ENCODE measurements at places on chromosomes 11 and 22. TPM values are rescaled to one million over a fixed set of nuclear protein-coding genes. Genes with fewer than 3 reads are reported as not detected.

ABCG4 gene
- total RNA-seq, result 0.36 TPM

APOBEC3G gene
- total RNA-seq, result not detected

OR51B4 gene
- total RNA-seq, result not detected

CCDC116 gene
- total RNA-seq, result 0.09 TPM

TIMM10 gene
- total RNA-seq, result 159 TPM

KRTAP5-10 gene
- total RNA-seq, result not detected

TNNT3 gene
- 0.14 TPM for total RNA-seq

OR51G1 gene
- total RNA-seq, result not detected

BAIAP2L2 gene
- 5.1 TPM for total RNA-seq

SLC6A5 gene
- not detected for total RNA-seq

C22orf31 gene
- total RNA-seq, result not detected

SPDYC gene
- total RNA-seq, result not detected

TEF gene
- 1.3 TPM for total RNA-seq

Data from A549 treated with GW870086 at 1 μM for 4 hours (cell line).